Right ventricle myocardium superior (tissue), 1 donor: ENCODE measurements at places on chromosomes 5 and 9.

GRCh38 chr9:12702160-12702758, 9.1 kb downstream of the TYRP1 start:
- peak; percentile 39 for DNase-seq

- no peak for DNase-seq
Observed at GRCh38 chr5:64759960-64760660, 8.4 kb downstream of the SREK1IP1 start.

- no peak for DNase-seq
Observed at GRCh38 chr9:85639675-85640186, 102.0 kb downstream of the AGTPBP1 start.

GRCh38 chr9:16601991-16602390, 268.5 kb downstream of the BNC2 start:
- DNase-seq = no peak

DNA sequence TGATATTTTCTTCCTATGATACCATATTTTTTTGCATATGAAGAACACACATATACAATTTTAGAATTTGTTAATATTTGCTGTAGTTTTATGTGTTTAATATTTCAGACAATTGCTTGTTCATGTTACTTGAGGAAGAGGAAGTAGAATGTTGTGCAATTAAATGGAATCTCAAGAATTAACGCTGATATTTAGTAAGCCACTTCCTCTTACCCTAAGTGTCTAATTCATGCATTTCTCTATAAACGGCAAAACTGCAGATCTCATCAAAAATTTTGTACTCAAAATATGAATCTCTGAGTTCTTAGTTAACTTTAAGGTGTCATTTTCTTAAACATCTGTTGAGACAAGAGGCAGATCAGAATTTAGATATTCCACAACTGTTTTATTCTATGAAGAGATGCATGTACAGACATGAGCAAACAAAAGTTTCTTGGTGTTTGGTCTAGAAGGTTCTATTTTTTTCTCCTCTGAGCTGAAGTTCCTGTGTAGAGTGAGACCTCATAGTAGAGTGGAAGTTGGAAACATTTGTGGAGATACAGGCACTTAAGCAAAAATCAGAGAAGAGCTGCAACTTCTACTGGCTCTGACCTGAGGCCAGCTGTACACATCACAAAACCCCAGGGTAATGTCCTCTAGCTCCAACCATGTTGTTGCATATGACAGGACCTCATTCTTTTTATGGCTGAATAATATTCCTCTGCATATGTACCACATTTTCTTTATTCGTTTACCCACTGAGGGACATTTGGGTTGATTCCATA, 16.6 kb upstream of the TGFBI start:
- no peak for DNase-seq

DNA sequence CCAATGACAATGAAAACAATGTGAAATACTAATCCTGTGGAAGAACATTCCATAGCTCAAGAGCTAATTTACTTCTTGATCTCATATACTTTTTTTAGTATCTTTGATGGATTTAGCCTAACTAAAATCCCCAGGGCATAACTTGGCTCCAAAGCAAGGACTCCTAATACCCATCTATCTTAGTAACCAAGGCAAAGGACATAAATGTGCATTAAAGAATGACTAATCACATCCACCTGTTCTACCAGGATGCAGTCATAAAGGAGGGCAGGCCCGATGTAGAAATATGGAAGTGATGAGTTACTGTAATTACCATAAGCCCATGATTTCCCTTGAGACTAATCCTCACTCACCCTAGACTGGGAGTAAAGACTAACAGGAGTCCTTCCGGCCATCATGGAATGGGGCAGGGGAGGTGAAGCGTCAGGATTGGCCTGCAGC, 56.9 kb downstream of the KIF24 start:
- no peak for DNase-seq

DNA sequence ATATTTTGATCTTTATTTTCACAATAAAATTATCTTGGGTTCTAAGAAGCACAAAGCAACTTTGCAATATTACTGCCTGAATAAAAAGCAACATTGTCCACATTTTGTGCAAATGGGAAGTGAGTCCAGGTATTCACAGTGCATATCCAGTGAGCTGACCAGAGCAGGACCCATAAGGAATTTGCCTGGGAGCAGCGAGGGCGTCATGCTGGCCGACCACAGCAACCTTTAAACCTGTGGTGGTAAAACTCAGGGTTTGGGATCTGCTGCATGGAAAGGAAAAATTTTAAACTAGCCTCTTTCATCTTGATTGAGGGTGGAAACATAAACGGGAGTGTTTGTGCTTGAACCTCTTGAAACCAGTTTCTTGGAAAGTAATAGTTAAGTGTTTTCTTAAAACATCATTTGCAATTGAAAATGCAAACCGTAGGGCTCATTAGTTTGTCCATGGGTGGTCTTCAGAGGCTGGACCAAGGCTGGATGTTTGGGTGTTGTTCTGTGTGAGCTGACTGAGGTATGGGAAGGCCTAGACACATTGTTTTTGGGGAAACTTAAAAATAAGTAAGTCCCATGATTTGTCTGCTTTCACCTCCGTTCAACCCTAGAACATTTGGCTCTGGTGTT, 85.0 kb upstream of the ANKH start:
- no peak for DNase-seq
